Fibroblast of villous mesenchyme (primary cell): ENCODE measurements at places on chromosomes 3 and 15.

GRCh38 chr3:70010346-70010745 lies 10.8 kb downstream of the SAMMSON start:
- DNase-seq = no peak

- DNase-seq = no peak
Observed at GRCh38 chr3:30728143-30728542, 121.7 kb downstream of the TGFBR2 start.

GRCh38 chr3:42497009-42497731 lies 5.3 kb upstream of the VIPR1 start:
- DNase-seq = peak; percentile 23

DNA sequence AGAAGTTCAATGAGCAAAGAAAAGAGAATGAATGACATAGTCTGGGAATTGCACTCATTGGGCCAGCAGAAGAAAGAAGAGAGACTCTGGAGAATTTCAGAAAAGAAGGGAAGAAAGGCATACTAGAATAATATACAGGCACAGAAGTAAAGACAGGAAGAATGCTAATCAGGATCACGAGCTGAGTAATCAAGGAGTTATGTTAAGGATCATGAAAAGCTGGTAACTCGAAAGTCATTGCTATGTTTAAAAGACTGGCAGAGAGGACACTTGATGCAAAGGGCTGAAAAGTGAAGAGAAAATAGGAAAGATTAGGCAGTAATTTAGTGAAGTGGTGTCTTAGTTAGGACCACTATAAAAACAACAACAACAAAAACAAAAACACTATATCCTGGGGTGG lies 284.1 kb downstream of the ZBBX start:
- DNase-seq = no peak

DNA sequence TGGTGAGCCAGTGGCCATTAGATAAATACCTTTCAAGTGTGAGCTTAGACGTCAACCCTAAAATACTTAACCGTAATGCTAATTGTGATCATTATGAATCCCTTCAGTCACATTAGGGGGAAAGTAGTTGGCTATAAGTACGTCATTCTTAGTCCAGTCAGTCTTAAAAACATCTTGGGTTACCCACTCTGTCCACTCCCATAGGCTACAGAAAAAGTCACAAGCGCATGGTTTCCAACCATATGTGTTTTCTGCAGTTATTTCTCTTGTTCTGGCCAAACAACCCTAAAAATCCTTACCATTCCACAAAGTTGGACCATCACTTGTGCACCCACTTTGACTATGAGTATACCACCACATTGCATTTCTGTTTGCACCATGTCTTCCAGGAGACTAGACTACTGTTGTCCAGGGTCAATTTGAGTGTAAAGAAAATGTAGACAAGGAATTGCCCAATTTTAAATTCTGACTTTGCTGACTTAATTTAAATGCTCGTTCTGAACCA lies 3.3 kb downstream of the RPL15 start:
- DNase-seq = no peak
